ENCODE measurements at places on chromosomes 2 and 18. TPM values are rescaled to one million over a fixed set of nuclear protein-coding genes. Genes with fewer than 3 reads are reported as not detected.

DSG4 gene
- not detected for total RNA-seq

DNA sequence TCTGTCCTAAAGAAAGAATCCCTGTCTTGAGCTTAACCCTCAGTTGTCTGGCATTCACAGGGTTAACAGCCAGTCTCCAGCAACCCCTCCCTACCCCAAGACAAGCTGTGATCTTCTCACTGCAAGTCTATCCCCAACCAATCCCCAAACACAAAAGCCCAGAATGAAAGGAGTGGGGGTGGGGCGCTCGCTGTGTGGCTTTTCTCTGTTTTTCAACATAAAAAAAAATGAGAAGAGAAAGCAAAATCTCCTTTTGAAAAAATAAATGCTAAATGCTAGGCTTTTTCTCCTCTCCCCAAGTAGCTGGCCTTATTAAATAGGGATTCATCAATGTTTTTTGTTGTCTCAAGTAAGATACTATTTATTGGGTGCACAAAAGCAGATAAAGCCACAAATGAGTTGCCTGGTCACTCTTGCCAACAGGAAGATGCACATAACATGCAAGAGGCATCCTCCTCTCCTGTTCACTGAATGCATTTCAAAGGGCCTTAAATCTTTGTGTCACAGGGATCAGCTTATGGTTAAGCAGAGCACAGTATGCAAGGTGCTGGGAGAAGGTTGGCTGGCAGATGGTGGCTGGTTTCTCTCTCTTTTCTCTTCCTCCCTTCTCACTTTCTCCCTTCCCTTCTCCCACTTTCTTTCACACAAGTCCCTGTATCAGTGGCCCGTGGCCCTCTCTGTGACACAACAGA, 225.6 kb downstream of the CMPK2 start:
- DNase-seq: no peak
- H3K27ac ChIP-seq: no peak overlapping the region
- no peaks in the 10 kb centered on the region for H3K27me3 ChIP-seq
- H3K4me1 ChIP-seq: no peaks in the 10 kb centered on the region
- no peaks in the 10 kb centered on the region for H3K36me3 ChIP-seq

DNA sequence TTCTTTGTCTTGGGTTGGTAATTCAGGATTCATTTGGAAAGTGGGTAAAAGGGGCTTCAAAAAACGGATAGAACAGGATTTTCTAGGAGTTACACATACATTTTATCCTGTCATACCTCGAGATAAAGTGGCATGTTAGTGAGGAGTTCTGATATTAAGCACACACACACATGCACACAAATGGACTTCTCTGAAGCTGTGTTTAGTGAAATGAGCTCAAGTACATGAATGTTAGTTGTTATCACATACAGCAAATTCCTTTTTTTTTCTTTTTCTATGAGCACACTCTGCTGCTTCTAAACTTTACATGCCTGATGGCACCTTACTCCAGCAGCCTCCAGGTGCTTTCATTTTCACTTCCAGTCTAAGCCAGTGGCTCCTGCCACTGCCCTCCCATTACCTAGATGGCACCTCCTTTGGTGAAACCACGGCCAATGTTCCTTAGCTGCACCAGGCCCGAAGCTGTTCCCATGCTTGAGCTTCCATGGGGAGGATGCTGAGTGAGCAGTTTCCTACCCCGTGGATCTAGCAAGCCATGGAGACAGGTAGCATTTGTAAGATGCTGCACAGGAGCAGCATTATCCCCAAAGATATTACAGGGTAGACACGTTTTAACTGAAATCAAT, 49.7 kb downstream of the STAT1 start:
- H3K4me1 ChIP-seq: peaks cover 5% of the 10 kb centered on the region
- peak overlapping the region; percentile 3 for H3K27ac ChIP-seq
- H3K27me3 ChIP-seq: no peaks in the 10 kb centered on the region
- H3K36me3 ChIP-seq: peaks cover 97% of the 10 kb centered on the region

- no peak overlapping the region for H3K4me3 ChIP-seq
- H3K4me1 ChIP-seq: no peaks in the 10 kb centered on the region
- H3K27me3 ChIP-seq: peaks cover 2% of the 10 kb centered on the region
These were observed 69.8 kb upstream of the MAL start for GRCh38 chr2:94955702-94956101.

DNA sequence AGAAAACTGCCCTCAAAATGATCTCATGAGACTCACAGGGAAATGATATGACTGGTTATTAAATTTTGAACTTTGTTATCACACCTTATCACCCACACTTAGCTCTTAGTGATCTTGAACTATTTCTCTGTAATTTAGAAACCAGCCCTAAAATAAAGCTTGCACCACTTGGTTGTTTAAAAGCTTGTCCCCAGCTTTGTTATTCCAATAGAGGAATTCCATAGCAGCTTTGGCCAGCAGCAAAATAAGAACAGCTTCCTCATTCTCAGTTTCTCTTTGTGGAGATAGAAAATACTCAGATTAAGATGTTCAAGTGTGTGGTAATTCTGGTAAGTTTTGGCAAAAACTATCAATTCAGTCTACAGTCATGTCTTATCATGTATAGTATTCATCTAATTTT, 54.4 kb upstream of the CCDC68 start:
- H3K4me3 ChIP-seq: no peak overlapping the region
- H3K36me3 ChIP-seq: no peaks in the 10 kb centered on the region
- H3K27ac ChIP-seq: no peak overlapping the region

GRCh38 chr2:63488118-63488713, 100.1 kb downstream of the WDPCP start:
- H3K36me3 ChIP-seq: no peaks in the 10 kb centered on the region
- no peaks in the 10 kb centered on the region for H3K27me3 ChIP-seq
- no peak overlapping the region for H3K27ac ChIP-seq
- no peaks in the 10 kb centered on the region for H3K4me1 ChIP-seq

Data from spleen (tissue), 13 donors.